Left forelimb (tissue), 1 donor: ENCODE measurements at places on chromosomes 2 and 18.

DNA sequence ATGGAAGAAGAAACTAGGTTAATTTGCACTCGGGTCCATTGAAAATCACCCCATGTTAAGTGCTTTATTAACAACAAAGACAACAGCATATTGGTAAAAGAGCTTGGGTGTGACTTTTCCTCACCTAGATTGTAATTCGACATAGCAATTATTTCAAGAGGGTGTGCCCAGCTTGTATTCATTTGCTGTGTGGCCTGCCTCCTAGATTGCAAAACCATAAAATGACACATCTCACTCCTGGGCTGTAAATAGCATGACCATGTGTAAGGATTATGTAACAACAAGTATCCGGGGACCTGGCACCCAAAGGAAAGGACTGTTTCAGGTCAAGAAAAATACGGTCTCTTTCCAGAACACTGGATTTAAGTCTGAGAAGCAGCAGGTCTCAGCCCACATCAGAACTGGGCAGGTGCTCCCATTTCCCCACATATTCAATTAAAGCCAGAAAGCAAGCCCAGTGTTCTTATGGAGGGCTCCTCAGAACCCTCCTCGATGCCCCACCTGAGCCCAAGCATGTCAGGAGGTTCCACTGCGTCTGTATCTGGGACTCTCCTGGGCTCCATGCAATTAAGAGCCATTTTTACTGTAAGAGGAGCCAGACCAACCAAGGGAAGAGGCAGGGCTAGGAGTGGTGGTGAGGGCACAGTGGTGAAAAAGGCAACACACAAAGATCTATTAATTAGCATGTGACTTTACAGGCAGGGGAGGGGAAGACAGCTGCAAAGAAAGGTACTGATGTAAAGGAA is 39.2 kb downstream of the MREG start:
- no peak for DNase-seq

DNA sequence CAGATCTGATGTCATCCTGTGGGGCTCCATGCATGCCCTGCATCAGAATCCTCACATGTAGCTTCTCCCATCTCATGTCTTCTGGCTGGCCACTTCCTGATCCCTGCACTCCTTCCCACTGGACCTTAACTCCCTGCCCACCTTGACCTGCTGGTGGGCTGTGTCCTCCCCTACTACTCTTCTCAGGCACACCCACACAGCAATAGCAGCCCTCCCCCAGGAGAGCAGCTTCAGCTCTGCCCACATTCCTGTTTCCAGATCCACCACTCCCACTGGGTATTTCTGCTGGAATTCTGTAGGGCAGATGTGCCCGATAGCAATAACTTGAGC is 137.0 kb upstream of the HS6ST1 start:
- no peak for DNase-seq

- no peak for DNase-seq
Measured at GRCh38 chr2:18650221-18650620, 60.9 kb upstream of the NT5C1B start.

- no peak for DNase-seq
Measured at GRCh38 chr2:26442707-26443106, 35.2 kb downstream of the OTOF start.

DNA sequence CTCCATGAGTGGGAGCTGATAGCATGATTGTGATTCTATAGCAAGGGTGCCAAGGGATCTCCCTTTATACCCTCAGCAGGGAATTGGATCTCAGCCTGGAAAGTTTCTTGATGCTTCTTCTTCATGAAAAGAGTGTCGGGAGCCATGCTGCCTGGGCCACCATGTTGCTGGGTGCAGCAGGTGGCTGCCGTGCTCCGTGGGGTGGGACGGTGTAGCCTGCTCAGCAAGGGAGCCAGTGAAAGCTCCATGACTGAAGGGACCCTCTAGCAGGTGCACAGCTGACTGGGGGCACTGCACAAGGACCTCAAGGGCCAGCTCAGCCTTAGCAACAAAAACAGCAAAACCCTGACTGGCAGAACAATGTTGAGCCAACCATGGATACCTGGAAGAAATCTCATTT is 368.9 kb upstream of the HS6ST1 start:
- no peak for DNase-seq

GRCh38 chr2:234488913-234489451 is 7.9 kb downstream of the ARL4C start:
- no peak for DNase-seq

GRCh38 chr2:98637401-98638147 is 29.2 kb downstream of the UNC50 start:
- DNase-seq = no peak

DNA sequence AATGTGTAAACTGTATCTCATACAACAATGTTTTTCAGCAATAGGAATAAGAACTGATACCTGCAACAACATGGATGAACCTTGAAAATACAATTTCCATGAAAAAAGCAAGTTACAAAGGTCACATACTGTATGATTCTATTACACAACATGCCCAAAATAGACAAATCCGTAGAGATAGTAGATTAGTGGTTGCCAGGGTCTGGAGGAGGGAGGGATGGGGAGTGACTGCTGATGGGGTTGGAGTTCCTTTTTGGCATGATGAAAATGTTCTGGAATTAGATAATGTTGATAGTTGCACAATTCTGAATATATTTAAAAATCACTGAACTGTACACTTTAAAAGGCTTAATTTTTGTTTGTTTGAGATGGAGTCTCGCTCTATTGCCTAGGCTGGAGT is 33.8 kb downstream of the UBXN4 start:
- DNase-seq = no peak
